Natural killer cell treated with Interleukin-12 subunit alpha and Interleukin-12 subunit beta and Interleukin-15 and Interleukin-18, amount 100 ng/mL, for 72 hours (primary cell): ENCODE measurements at places on chromosomes 3 and 15. TPM values are rescaled to one million over a fixed set of nuclear protein-coding genes. Genes with fewer than 3 reads are reported as not detected.

GRCh38 chr3:112333002-112333380, at the start of gene CD200:
Gene CD200 (plus strand): TSS chr3:112333156. CDS start chr3:112333213, 57 bp downstream.
- H3K4me1 ChIP-seq, result no peaks in the 10 kb centered on the region
- peaks cover 43% of the 10 kb centered on the region for H3K27me3 ChIP-seq
- no peaks in the 10 kb centered on the region for H3K36me3 ChIP-seq
- H3K27ac ChIP-seq, result no peak within 1 kb of the TSS
- peak within 1 kb of the TSS; percentile 54 for H3K4me3 ChIP-seq

Gene ROBO1
- total RNA-seq, result 0.05 TPM

GRCh38 chr3:63926309-63926708, 14.1 kb upstream of the SCAANT1 start:
- H3K27ac ChIP-seq, result no peak overlapping the region
- no peak overlapping the region for H3K4me3 ChIP-seq
- no peak for DNase-seq
- no peaks in the 10 kb centered on the region for H3K27me3 ChIP-seq
- H3K36me3 ChIP-seq, result peaks cover 27% of the 10 kb centered on the region
- H3K4me1 ChIP-seq, result peaks cover 49% of the 10 kb centered on the region

DNA sequence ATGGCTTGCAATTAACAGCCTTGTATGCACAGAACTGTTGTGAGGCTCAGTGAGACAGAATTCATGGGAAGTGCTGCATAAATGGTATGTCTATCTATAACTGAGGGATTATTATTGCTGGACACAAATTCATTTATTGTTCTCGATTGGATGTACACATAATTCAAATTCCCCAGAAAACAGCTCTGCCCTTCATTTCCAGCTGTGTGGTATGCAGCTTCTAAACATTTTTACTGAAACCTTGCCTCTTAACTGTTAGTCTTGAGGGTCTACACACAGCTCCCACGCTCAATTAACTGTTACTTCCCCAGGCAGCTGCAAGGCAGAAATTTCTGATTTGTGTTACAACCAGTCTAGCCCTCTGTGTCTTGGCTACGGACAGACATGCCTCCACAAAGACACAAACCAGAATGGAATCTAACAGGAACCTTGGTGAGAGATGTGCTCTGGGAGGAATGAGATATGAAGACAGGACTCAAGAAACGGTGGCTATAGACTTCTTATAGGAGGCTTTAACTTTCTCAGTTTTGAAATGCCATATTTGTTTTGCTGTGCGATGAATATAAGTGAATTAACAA, 139.7 kb upstream of the TBL1XR1 start:
- no peaks in the 10 kb centered on the region for H3K27me3 ChIP-seq
- H3K27ac ChIP-seq, result peak overlapping the region; percentile 75
- peaks cover 68% of the 10 kb centered on the region for H3K4me1 ChIP-seq
- no peak for DNase-seq
- peaks cover 8% of the 10 kb centered on the region for H3K36me3 ChIP-seq

DNA sequence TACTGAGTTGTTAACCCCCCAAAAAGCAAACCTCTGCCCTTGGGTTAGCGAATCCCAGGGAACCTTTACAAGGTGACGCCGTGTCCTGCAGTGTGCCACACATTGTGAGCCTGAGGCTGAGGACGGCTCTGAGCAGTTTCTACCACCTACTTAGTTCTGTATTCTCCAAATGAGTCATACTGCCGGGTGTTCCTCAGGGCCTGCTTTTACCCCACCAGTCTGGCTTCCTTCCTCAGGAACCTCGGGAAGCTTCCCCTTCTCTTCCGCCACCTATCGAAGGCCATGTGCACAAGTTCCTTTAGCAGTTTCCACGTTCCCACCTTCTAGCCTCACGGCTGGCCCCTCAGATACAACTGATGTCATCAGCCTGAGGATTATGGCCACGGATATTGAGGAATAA, 384.0 kb upstream of the TPM1 start:
- H3K4me3 ChIP-seq, result peak overlapping the region; percentile 24
- H3K27me3 ChIP-seq, result peaks cover 37% of the 10 kb centered on the region
- H3K36me3 ChIP-seq, result no peaks in the 10 kb centered on the region
- no peak overlapping the region for H3K27ac ChIP-seq
- peaks cover 6% of the 10 kb centered on the region for H3K4me1 ChIP-seq
- no peak for DNase-seq

Gene ABHD10
- 27.2 TPM for total RNA-seq

DNA sequence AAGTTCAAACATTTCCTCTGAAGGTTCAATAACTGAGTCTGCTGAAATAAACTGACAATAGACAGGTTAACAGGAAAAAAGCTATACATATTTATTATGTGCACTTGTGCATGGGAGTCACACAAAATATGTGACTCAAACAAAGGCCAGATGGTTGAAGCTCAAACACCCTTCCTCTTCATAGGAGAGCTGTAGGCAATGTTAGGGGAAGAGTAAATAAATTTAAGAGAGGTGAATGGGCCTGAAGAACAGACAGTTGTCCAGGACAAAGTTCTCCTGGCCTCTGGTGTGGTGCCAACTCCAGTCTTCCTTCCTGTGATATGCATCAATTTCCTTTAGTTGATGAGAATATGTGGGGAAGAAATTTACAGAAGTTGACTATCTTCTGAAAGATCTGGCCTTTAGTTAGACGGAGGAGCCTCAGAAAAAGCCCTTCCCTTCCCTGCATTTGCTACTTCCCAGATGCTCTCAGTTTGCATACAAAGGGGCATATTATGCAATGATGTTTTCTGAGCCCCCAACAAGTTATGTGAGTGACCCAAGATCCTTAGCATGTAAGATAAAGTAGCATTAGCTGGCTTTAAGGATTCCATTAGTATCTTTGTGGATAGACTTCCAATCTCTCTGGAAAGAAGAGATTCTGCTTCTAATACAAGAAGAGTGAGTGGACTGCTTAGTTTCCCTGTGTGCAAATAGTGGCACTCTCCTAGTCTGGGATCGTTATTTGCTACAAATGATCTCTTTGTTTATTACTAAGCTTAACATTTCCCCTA, 96.4 kb upstream of the IGSF10 start:
- H3K4me3 ChIP-seq, result no peak overlapping the region
- H3K27me3 ChIP-seq, result peaks cover 6% of the 10 kb centered on the region
- H3K27ac ChIP-seq, result no peak overlapping the region
- DNase-seq, result no peak

DNA sequence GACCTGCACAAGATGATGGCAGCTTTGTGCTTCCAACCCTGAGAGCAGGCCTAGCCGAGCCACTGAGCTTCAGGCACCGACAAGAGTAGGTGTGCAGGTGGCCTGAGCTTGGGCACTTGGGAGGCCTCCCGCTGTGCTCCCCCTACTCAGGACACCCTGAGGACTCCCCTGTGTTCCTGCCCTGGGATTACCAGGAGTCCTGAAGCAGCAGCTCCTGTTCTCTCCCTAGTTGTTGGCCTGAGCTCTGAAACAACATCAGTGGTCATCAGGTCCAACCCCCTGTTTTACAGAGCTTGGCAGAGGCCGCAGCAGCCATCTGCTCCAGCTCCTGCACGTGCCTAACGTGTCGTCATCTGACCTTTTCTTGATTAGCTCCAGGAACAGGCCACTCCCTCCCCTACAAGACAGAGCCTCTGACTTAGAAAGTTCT, 8.0 kb upstream of the MESP2 start:
- H3K4me1 ChIP-seq, result no peaks in the 10 kb centered on the region
- H3K27ac ChIP-seq, result no peak overlapping the region
- H3K36me3 ChIP-seq, result no peaks in the 10 kb centered on the region

Gene SV2B
- total RNA-seq, result not detected

GRCh38 chr15:48143856-48144255, 23.1 kb downstream of the SLC24A5 start:
- no peaks in the 10 kb centered on the region for H3K36me3 ChIP-seq
- H3K27me3 ChIP-seq, result no peaks in the 10 kb centered on the region
- no peak overlapping the region for H3K4me3 ChIP-seq
- H3K4me1 ChIP-seq, result no peaks in the 10 kb centered on the region

DNA sequence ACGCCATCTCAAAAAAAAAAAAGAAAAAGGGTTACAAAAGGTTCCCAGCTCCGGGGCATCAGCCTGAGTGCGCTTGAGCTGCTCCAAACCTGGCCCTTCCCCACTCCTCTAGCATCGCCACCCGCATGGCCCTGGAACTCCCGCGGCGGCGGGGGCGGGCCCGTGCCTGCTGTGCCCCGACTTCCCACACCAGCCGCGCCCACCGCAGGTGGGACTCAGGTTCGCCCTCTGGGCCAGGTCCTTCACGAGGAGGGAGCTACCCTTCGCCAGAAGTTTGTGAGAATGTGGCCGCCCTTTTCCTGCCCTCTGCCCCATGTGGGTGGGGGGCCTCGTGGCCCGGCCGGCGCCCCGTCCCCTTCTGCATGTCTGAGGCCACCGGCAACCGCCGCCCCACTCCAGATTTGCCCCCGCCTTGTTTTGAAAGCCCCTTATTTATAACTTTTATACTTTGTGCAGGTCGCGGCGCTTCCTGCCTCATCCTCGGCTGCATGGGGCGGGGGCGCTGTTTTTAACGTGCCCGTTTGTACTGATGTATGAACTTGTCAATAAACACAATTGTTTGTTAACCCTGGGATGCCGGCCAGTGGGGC, 507 bp upstream of the JMJD7 start:
- no peaks in the 10 kb centered on the region for H3K27me3 ChIP-seq
- no peak for DNase-seq
- no peak overlapping the region for H3K27ac ChIP-seq
- no peaks in the 10 kb centered on the region for H3K36me3 ChIP-seq
- H3K4me3 ChIP-seq, result peak overlapping the region; percentile 90

- no peaks in the 10 kb centered on the region for H3K27me3 ChIP-seq
- no peaks in the 10 kb centered on the region for H3K4me1 ChIP-seq
- H3K36me3 ChIP-seq, result no peaks in the 10 kb centered on the region
- no peak overlapping the region for H3K4me3 ChIP-seq
Measured at GRCh38 chr15:74752531-74752930, 3.9 kb downstream of the CYP1A2 start.

DNA sequence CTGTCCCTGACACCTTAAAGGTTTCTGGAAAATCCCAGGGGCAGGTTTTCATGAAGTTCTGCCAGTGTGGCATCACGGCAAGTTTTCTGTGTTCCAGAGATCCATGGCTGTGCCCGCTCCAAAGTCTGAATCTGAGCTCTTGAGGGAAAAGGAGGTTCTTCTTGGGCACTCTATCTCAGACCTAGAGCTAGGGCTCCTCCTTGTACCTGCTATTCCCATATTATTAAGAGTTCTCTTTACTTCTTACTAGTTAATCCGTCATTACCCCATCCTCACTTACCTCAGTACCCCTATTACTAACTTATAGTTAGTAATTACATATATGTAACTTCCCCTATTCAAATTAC, 5.9 kb upstream of the TRA2B start:
- no peak for DNase-seq
- H3K36me3 ChIP-seq, result no peaks in the 10 kb centered on the region
- peaks cover 8% of the 10 kb centered on the region for H3K27me3 ChIP-seq
- no peak overlapping the region for H3K4me3 ChIP-seq
- no peak overlapping the region for H3K27ac ChIP-seq

Gene XPC
- 24.6 TPM for total RNA-seq

DNA sequence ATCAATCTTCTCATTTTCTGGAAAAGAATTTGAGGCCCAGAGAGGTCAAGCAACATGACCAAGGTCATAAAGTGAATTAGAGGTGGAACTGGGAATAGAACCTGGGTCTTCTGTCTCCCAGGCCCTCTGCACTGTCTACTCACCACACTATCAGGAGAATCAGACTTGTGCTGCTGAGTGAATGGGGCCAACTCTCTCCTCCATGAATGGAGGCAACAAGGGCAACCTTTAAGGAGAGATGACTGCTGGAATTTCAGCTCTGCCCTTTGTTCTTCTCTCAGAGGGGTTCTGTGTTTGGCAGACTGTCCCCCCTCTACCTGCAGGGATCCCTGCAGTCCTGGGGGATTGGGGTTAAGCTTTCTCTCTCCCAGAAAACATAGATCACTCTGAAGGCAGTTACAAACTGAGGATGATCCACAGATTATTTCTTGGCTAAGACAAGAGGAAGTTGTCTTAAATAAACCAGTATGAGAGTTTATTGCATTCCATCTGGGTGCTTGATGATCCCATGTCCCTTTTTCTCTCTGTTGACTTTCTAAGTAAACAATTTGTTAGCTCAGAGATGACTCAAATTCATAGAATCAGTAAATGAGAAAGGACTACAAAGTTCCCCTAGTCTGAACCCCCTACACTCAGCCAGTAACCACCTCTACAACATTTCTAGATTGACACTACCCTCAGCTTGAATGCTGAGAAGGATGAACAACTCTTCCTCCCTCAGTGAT, 99.0 kb upstream of the LIPC start:
- peak overlapping the region; percentile 86 for H3K4me3 ChIP-seq
- peak overlapping the region; percentile 93 for H3K27ac ChIP-seq
- DNase-seq, result no peak

- peaks cover 43% of the 10 kb centered on the region for H3K4me1 ChIP-seq
- DNase-seq, result no peak
- peak overlapping the region; percentile 33 for H3K4me3 ChIP-seq
- H3K27ac ChIP-seq, result no peak overlapping the region
- no peaks in the 10 kb centered on the region for H3K36me3 ChIP-seq
Measured at GRCh38 chr3:23438657-23439056, 235.5 kb downstream of the UBE2E2 start.

Gene SLC22A14
- 0.28 TPM for total RNA-seq

Gene SLC28A1
- total RNA-seq, result not detected

Gene C3orf20
- total RNA-seq, result 0.93 TPM

DNA sequence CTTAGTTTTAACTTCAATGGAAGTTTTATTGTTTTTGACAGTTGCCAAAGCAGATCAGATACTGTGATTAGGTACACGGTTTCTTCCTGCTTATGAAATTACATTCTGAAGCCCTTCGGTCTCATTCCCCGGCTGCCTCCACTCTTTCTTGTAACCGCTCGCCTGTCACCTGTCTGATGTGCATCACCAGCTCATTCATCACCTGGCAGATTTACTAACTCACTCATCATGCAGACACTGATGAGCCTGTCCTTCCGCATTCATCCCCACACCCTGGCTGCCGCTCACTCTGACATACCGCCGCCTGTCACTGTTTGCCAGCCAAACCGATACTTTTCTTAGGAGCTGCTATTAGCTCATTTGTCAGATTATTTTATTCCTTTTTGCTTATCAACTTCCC, 82.8 kb upstream of the NSMCE3 start:
- H3K36me3 ChIP-seq, result no peaks in the 10 kb centered on the region
- H3K4me1 ChIP-seq, result no peaks in the 10 kb centered on the region
- H3K27ac ChIP-seq, result no peak overlapping the region
- H3K27me3 ChIP-seq, result peaks cover 24% of the 10 kb centered on the region
- DNase-seq, result no peak

DNA sequence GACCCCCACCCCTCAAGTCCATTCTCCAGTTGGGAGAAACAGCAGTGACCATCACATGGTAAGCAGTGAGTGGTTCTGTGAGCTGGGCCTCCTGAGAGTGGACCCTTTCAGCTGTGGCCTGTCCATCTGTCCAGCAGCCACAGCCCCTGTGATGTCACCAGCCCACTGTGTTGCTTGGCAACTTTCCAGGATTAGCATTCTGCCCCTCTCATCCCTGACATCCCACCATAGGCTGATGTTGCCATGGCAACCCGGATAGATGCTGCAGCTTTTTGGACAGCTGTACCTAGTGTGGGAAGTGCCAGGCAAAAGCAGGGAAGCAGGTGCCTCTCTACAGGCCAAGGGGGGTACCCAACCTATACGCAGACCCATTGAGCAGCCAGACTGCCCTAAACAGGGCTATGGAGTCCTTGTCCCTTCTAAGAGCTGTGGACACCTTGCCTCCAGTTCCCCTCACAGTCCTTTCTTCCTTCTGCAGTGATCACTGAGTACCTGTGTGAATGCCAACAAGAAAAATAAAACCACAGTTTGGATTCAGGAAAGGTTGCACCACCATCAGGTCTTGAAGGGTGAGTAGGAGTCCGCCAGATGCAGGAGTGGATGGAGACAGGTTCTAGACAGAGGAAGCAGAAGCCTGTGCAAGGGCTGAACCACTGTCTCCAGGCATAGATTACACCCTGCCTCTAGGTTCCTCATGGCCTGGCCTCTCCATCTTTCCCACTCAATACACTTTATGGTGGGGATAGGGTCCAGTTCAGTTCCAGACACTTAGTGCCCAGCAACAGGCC, at the start of gene DNAH1:
Gene DNAH1, plus strand, starts transcription at position 343 of the 788 bp plus-strand sequence. CDS start 6,124 bp downstream, outside the sequence.
- no peaks in the 10 kb centered on the region for H3K27me3 ChIP-seq
- DNase-seq, result no peak
- H3K27ac ChIP-seq, result peak within 1 kb of the TSS; percentile 91
- H3K36me3 ChIP-seq, result no peaks in the 10 kb centered on the region
- peak within 1 kb of the TSS; percentile 49 for H3K4me3 ChIP-seq
